ENCODE measurements at places on chromosomes 1 and 21.

- no peak for DNase-seq
Observed at GRCh38 chr1:193141804-193142203, 20.0 kb downstream of the CDC73 start.

DNA sequence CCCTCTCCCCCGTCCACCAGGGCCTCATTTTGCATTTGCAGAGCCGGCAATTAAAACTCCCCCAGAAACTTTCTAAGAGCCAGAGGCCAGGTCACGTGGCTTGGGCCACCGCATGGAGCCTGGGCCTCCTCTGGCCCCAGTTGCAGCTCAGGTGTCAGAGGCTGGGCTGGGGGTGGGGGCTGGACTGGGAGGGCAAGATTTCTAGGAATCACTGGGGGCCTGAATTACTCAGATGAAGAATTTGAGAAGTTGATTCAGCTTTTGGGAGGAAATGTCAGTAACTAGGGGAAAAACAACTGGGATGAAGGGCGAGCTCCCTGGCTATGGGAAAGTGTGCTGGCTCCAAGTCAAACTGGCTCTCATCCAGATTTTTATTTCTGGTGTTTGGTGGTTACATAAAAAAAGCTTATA, 151.0 kb downstream of the CDC7 start:
- DNase-seq = peak; percentile 37

DNA sequence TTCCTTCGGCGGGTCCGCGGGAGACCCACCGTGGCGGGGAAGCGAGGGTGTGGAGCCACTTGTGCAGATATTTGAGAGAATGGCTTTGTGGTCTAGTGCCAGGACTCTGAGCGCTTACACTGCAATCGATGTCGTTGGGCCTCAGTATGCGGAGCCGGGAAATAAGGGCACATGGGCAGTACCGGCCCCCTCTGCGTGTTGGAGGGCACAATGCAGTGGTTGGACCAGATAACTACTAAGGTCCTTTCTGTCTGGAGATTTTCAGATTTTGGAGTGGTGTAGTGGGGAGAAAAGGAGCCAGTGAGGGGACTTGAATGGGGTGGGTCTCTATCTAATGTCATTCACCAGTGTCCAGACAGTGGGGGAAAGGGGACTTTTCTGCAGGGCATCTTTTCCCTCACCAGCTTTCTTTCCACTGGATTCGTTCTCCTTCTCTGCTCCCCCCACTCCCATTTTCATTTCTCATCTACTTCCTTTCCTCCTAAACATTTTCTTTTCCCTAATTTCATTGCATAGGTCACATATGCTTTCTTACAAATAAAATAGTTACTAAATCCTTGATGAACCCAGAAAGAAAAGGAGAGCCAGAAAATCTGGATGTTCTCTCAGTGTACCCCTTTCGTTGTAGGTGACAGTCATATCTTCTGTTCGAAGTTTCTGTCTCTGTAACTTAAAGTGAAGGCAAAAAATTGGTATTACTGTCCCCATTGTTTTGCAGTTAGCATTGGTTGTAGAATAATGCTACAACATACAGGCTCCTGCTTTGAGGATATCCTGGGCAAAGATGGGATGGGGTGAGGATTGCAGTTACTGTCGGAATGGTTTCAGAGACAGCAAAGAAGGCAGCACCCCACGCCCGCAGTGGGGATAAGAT, 1.4 kb downstream of the ATF3 start:
- peak; percentile 23 for DNase-seq

DNA sequence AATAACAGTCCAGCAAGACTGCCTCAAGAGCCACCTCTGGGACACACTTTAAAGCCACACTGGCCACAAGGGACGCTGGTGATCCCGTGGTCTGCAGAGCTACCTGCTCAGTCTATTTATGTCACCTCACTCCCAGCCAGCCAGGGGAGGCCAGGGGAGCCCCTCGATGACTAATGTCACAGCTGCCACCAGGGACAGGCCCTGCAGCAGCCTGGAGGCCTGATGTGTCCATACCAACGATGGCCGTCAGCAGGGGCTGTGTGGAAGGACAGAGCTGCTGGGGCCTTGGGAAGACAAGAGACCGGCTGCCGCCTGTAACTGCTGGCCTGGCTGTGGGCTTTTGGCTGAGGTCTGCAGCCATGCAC, 71.0 kb downstream of the SIK1 start:
- no peak for DNase-seq

- no peak for DNase-seq
Observed at GRCh38 chr1:156390469-156391365, 21.7 kb downstream of the RHBG start.

DNA sequence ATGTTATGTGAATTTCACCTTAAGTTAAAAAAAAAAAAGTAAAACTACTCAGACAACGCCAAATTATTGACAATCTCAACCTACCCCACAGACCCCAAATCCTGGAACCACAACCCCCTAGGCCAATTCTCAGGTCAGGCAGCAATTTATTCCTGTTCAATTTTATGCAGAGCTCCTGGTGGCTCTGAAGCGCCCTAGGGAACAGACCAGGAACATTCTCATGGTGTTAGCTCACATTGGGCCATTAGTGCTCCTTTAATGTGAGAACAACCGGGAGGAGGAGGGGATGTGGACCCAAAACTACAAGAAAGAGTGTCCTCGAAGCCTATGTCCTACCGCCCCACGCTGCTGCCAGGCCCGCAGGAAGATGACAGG, 403 bp upstream of the PSEN2 start:
- DNase-seq = no peak

DNA sequence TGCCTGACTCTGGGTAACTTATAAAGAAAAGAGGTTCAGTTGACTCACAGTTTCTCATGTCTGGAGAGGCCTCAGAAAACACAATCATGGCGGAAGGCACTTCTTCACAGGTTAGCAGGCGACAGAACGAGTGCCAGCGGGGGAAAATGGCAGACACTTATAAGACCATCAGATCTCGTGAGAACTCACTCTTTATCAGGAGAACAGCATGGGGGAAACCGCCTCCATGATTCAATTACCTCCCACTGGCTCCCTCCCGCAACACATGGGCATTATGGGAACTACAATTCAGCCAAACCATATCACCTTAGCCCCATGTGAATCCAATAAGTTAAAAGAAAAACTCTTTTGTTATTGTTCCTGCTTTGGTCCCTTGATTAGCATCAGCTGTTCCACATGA, 725.2 kb downstream of the LRRIQ3 start:
- DNase-seq = no peak

DNA sequence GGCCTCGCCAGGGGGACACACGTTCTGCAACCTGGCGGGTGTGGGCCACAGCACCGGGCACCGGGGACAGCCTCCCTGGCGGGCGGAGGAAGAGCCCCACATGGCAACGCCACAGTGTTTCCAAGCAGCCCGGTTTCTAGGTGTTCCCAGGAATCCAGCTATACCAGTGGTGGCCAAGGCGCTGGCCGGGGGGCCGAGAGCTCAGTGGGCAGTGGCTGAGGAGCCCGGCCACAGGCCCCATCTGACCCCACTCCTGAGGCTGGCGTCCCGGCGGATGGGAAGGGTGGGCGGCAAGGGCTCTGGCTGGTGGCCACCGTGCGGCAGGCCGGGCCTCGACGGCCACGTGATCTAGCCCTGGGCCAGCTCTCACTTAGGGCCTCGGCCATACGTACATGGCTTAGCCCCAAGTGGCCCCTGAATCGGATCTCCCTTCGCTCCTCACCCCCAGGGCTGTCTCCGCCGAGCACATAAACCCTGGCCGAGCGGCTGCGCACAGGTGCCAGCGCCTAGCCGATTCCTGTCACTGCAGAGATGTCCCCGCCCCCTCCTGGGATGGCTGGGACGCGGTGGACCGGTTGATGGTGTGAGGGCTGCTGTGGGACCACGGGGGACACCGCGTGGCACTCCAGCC, 68.7 kb downstream of the MORN1 start:
- DNase-seq = peak; percentile 74

- DNase-seq = no peak
Observed at GRCh38 chr1:56466538-56466937, 112.8 kb downstream of the PLPP3 start.

DNA sequence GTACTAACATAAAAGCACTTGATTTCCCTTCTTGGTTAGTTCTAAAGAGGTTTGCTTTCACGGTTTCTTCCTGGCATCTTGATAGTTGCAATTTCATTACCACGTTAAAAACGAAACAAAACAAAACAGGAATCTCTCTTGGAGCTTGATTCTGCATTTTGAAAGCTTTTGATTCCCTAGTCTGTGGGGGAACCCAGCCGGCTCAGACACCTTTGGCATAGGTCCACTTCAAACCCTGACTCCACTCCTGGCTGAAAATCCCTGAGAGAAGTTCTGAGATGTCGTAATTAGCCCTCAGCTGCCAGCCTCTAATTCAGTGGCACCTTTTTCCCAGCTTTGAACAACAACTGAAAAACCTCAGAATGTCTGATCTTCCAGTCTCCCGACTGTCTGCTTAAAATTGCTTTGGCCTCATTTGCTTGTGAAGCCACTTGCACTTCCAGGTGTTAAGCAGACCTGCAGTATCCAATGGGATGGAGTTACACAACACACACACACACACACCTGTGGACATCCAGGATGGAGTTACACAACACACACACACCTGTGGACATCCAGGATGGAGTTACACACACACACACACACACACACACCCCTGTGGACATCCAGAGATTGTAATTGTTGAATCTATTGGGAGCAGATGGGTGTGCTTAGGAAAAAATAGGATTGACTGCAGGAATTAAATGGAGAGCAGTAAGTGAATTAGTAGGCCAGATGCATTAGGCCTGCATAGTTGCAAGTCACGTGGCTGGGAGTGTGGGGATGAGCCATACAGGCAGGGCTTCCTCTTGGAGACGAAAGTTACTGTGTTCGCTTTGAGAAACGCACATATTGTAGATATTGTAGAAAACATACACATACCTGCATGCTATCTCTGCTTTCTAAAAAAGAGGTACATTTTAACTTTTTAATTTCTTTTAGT, 285.6 kb upstream of the FMN2 start:
- DNase-seq = no peak

DNA sequence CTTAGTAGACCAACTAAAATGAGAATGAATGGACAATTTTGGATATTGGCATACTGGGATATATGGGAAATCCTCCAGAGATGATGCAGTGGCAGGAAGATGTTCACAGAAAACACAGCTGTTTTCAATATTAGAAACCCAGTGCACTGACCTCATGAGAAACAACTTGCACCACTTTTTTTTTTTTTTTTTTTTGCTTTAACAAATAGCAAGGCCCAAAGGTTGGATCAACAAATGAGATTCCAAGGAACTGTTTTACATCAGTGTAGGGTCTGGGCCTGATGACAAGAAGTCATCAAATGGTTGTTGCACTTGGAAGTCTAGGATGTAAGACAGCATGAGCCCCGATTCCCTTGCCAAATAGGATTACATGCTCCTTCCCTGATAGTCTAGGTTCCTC, 110.7 kb downstream of the SLC25A24 start:
- peak; percentile 67 for DNase-seq

DNA sequence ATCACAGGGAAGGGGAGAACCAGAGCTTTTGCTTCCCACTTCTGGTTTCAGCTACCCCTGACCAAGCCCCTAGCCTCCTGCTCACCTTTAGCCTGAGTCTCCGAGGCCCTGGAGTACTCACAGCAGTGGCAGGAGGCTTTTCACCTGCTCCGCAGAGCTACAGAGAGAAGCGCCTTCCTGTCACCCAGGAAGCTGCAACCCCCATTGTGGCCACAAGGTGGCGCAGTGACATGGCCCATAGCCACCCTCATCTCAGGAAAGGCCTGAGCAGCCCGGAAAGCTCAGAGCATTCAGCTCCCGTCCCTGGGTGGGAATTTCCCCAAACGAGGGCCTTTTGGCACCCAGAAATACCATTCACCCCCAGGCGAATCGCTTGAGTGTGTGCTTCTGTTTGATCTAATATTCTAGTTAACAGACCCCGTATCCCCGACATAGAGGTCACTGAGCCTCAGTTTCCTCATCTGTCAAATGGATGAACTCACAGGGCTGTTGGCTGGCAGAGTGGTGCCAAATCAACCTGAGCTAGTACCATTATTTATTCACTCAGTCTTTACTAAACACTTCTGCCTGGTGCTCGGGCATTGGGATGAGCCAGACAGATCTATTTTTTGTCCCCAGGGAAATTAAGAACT, 25.3 kb downstream of the A3GALT2 start:
- peak; percentile 72 for DNase-seq

Data from AG10803 (cell line).